ENCODE measurements at places on chromosomes 3 and 15.

DNA sequence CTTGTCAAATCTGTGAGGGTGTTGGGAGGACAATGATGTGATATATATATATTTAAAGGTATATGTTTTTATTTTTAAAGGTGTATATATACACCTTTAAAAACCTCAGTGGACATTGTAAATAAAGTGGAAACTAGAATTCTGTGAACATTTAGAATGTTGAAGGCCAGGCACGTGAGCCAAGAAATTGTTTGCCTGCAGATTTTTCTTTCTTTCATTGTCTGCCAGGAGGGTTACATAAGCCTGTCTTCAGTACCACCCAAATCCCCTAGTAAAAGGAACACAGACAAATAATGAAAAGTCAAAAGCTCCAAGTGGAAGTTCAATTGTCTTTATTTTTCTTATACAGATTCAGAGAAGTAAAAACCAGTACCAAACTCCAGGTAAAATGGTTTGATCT, 42.4 kb downstream of the TM4SF4 start:
- no peak for DNase-seq

DNA sequence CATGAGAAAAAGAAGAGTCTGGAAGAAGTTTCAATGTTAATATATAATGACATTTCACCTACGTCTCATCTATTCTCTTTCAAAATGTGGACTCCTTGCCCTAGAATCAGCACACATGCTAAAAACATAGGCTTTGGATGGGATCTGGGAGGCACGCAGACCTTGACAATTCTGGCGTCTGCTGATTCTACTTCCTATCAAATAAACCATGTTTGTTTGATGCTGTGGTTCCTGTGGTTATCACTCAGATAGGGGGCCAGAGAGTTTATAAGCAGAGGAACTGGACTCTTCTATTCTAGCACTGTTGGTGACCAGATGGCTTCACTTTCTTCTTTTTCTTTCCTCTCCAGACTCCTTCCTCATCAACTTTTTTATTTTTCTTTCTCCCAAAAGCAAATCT, 336.8 kb downstream of the DIPK2A start:
- no peak for DNase-seq

DNA sequence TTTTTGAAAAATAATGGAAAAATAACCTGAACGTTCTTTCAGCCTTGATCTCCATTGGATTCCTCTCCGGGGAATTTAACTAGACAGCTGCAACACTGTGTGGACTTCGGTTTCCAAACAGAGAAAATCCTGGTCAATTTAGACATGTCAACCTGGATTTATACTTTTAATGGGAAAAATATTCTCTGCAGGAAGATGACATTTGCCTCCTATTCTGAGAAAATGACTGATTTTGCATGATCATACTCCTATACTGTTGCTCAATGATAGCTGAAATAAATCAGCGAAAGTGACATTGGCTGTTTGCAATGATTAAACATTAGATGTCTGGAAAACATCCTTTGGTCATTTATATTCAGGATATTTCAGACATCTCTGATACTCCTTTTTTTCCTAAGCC, 94.8 kb downstream of the GABRG3 start:
- DNase-seq: no peak

- DNase-seq: no peak
Observed at GRCh38 chr15:90519688-90520087, 10.0 kb upstream of the CRTC3 start.

GRCh38 chr3:142507241-142507640, 59.4 kb upstream of the XRN1 start:
- DNase-seq: no peak

- no peak for DNase-seq
Observed at GRCh38 chr3:127742580-127742979, 69.8 kb downstream of the ABTB1 start.

DNA sequence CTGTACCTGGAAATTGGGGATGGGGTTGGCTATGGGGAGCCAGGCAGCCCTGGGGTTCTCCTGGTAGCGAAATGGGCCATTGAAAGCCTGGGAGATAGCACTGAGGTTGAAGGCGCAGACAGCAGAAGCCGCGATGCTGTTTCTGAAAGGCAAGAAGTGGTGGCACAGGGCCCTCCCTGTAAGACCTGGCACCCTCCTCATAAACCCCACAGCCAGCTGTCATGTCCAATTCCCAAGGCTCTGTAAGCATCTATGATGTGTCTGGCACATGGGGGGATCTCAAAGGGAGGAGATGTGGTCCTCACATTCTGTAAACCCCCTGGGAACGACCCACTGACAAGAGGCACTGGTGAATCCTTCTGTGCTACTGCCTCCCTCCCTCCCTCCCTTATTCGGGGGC, 104.0 kb downstream of the SEMA5B start:
- DNase-seq: no peak

Measured in NCI-H526 treated with DMSO at 0.1 percent for 48 hours (cell line).